ENCODE measurements at places on chromosomes 1 and 21.

DNA sequence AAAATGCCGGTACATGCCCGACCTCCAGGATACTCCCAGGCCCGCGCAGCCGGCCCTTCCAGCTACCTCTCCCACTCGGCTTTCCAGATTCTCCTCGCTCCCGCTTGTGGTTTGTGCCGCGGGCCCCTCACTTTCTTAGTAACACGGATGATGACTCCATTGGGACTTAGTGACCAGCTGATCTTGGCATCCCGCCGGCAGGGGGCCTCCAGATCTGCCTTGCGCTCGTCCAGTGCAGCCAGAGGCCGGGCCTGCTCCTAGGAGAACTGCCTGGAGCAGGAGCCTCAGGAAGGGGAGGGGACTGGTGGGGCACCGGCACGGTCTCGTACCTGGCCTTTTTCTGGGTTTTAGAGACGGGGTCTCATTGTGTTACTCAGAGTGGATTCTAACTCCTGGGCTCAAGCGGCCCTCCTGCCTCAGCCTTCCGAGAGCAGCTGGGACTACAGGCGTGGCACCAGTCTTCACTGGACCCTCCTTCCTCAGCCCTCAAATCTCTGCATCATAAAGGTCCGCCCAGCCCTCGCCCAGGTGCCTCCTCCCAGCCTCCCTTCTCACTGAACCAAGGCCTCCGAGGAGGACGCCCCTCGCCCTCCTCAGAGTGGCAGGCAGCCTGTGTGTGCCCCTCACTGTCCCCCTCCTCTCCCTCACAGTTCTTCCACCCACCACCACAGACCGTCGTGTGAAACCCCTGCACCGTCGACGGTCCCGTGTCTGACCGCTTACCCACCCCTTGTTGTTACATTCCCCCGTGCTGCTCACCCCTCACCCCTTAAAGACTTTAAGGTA, 78.6 kb downstream of the SLC25A24 start:
- DNase-seq, result no peak

DNA sequence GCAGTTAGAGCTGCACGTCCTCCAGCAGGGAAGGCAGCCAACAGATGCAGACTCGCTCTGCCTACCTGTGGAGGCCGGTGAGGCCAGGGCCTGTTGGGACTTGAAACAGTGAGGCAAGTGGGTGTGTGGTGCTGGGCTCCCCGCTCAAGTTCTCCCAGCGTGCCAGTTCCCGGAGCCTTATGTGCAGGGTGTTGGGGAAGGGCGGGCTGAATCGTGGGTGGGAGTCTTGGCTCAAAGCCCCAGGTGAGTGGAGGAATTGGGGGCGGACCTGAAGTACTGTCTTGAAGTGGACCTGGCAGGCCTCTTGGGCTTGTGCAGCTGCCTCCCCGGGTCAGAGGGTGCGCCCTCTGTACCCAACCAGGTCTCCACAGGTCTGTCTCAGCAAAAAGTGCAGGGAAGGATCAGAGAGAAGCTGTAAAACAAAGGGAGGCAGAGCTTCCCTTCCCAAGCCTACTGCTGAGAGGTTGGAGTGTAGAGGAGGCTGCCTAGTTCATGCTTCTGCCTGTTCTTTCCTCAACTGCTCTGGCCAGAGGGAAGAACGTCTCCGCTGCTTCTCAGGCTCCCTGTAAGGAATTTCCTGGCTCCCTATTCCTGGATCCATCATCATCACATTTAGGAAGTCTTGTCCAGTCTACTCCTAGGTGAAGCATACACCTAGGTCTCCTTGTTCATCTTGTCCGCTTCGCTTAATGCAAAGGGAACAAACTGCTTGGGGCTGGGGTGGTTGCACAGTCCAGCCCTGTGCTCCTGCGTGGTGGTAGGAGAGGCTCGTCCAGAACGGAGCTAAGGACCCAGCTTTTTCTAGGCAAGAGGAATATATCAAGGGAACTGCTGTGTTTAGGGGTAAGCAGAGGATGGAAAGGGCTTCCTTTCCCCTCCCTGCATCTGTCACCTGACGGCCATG, 14.9 kb downstream of the UTP11 start:
- DNase-seq, result no peak

DNA sequence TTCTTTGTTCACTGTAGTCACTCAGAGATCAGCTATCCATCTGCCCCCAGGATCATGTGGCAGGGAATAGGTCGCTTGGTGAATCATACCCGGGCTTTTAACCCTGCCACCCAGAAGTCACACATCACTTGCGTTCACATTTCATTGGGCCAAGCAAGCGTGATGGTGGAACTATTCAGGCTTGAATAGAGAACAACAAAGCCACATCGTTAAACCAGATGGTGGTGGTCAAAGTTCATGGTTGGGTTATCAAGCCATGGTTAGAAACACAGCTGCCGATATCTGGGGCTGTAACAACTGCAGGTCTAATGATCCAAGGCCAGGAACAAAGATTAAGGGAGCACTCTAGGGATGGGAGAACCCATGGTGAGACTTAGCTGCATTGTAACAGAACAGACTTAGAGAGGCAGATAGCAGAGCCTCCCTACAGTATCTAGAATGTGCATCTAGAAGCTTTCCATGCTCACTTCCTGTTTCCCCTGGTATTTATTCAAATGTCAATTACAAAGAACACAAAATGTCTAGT, 40.0 kb upstream of the PTPRC start:
- no peak for DNase-seq

DNA sequence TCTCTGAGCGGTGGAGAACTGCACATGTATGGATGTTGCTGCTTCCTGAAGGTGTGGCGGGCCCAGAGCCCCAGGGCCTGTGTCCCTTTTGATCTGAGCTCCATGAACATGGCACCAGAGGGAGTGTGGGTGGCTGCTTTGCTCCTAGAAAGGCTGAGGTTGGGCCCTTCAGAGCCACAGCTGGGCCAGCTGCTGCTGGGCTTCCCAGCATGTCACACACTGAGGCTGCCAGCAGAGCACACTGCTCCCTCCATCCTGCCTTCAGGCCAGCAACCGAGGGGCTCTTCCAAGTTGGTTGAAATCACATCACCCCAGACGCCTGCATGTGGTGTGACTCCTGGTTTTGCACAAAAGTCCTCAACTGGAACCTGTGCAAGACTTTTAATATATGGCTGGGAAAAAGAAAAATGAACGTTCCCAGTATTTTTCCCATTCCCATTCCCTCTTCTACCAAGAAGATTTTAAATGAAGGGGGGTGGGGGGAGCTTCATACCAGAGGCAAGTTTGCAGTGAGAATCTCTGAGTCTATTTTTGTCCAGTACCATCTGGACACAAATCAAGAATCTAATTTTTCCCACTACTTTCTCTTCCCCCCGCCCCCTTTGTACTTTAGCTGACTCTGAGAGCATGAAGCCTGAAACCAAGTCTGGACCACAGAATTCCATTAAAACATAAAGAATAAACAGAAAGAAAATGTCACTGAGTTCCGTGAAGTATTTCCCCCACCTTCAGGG, 26.2 kb upstream of the NGF start:
- DNase-seq, result no peak

DNA sequence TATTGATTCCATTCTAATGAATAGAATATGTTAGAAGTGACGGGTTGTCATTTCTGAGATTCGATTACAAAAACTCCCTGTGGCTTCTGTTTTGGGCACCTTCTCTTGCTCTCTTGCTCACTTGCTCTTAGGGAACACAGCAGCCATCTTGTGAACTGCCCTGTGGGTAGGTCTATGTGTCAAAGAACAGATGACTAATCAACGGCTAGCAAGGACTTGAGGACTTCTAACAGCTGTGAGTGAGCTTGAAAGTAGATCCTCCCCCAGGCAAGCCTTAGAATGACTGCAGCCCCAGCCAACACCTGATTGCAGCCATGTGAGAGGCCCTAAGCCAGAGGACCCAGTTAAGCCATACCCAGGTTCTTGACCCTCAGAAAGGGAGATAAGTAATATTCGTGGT, 49.3 kb downstream of the AZIN2 start:
- DNase-seq, result no peak

DNA sequence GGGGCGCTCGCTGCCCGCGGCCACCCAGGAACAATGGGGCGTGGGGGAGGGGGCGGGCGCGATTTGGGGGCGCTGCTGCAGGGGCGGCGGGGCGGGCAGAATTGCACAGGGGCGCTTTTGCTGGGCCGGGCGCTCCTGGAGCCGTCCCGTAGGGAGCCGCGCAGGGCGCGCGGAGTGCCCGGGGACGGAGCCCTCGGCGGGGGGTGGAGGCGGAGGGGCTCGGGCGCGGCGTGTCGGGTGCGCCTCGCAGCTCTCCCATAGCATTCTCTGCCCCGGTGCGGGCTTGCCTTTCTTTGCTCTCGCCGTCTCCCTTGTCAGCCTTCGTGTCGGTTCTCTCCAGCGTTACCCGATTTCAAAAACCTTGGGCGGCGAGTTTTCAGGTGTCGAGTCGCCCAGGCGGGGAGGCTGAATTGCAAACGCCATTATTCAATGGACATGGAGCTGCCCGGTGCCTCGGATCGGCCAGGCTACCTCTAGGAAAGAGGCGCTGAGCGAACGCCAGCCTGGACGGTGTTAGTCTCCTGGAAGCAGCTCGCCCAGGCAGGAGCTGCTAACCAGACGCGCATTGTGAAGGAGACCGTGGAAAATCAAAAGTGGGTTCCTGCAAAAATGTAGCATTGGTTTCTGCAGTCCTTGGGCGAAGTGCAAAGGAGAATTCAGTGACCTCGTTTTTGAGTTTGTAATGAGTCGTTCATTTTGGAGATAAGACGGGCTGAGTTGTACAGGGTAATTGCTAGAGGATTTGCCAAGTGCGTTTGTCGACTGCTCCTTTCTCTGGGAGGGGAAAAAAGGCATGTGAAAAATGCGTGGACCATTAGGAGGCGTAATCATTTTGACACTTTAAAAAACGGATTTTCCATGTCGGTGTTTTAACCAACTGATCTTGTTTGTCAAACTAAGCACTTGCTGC, 626 bp downstream of the CXADR start:
- no peak for DNase-seq

DNA sequence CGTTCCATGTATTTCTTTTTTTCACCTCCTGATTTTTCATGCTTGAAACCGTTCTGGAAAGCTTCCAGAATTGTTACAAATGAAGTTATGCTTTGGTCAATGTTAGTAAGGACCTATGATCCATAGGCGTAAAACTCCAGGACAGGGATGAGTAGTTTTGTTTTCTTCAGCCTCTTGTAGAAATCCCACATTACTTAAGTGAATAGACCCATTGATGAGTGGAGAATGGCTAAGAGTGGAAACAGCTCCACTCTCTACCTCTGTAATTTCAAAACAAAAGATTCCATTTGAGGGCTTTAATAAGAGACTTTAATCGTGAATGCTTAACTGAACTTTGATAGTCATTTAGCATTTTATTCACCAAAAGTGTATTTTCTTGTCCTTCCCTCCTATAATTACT, 3.0 kb upstream of the TGFB2 start:
- DNase-seq, result no peak

GRCh38 chr1:25051504-25051903, 121.4 kb upstream of the RUNX3 start:
- no peak for DNase-seq

DNA sequence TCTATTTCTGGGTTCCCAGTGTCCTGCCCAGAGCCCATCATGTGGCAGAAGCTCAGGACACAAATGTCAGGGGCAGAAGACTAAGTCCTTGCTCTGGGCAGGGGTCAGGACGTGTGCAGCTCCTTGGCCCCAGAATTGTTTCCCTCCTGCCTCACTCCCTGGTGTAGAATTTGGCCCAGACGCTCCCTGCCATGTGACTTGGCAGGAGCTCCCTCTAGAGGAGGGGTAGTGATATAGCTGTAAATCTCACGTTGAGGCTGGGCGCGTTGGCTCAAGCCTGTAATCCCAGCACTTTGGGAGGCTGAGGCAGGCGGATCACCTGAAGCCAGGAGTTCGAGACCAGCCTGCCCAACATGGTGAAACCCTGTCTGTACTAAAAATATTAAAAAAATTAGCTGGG, 91.2 kb downstream of the UBIAD1 start:
- no peak for DNase-seq

GRCh38 chr1:223683586-223684487, 18.3 kb upstream of the CAPN8 start:
- DNase-seq, result no peak

- DNase-seq, result no peak
Observed at GRCh38 chr1:114152089-114152507, 1.6 kb downstream of the SYT6 start.

- no peak for DNase-seq
Observed at GRCh38 chr1:935751-936231, 12.1 kb downstream of the SAMD11 start.

DNA sequence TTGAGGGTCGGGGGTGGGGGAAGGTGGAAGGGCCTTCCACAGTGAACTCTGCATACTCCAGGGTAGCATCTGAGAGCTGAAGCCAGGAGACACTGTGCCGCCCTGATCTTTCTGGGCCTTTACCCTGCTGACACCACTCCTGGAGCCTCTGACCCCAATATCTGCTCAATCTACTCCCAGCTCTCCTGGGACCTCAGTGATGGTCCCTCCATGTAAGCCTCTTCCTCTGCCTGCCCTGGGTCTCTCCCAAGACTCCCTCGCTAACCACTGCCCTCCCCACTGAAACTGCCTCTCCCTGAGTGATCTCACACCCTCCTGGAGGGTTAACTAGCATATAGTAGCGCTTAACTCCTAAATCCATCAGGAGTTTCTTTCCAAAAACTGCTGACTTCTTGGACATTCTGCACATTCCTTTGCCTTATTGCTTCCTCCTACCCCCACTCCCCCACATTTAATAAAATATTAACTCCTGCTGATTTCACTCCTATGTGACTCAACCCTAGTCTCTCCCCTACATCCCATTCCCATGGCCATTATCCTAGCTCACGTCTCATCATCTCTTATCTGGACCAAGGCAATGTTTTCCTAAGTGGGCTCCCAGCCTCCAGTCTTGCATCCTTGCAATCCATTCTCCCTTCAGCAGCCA, 145.6 kb downstream of the HMGB4 start:
- DNase-seq, result no peak

DNA sequence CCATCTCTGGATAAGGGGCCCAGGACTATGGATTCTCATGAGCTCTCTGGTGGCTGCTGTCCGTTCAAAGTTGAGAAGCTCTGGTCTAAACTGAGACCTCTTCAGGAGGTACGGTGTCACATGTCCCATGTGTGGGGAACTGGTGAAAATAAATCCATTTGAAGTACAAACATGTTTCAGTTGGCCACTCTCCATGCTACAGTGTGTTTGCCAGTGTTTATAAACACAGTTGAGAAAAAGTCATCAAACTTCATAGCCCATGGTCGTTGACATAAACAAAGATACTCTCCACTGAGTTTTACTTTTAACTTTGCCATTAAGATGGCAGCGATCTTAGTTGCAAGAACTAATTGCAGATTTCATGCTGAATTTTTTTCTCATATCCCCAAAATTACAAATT, 72.8 kb downstream of the PSMG1 start:
- no peak for DNase-seq

- DNase-seq, result no peak
Observed at GRCh38 chr1:156063997-156064285, 3.0 kb downstream of the RAB25 start.

GRCh38 chr1:98939471-98939870, 65.2 kb downstream of the PLPPR5 start:
- DNase-seq, result no peak
